ENCODE measurements at places on chromosomes 13 and 19.

- DNase-seq = no peak
Measured at GRCh38 chr13:27203186-27203585, 31.6 kb upstream of the USP12 start.

GRCh38 chr13:51113186-51113881 lies 2.3 kb upstream of the C13orf42 start:
- no peak for DNase-seq

DNA sequence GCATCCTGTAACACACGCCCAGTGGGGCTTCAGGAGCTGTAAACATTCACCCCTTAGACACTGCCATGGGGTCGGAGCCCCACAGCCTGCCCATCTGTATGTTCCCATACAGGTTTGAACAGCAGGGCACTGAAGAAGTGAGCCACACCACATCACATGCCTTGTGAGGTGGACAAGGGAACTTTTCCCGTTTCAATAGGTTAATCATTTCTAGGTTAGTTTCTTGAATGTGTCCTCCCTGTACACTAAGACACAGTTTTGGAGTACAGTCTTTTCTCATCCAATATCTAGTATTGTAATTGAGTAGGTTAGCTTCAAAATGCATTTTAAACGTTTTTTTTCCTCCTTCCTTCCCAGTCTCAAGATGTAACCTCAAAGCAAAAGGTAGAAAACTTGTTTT lies 700.2 kb upstream of the PCDH20 start:
- DNase-seq = no peak

DNA sequence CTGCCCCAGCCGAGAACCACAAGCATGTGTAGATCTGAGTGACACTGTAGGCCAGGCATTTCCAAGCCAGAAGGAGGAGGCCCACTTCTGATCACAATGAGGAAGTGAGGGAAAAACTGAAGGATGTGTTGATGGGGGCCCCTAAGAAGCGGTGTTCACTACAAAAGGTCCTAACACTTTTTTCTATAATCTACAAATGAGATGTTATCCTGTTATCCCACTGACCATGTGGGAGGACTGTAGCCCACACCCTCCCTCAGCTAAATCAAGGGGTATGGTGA lies 99.0 kb upstream of the MCF2L start:
- DNase-seq = no peak

GRCh38 chr19:10660346-10660745 lies 6.2 kb downstream of the ILF3 start:
- no peak for DNase-seq

DNA sequence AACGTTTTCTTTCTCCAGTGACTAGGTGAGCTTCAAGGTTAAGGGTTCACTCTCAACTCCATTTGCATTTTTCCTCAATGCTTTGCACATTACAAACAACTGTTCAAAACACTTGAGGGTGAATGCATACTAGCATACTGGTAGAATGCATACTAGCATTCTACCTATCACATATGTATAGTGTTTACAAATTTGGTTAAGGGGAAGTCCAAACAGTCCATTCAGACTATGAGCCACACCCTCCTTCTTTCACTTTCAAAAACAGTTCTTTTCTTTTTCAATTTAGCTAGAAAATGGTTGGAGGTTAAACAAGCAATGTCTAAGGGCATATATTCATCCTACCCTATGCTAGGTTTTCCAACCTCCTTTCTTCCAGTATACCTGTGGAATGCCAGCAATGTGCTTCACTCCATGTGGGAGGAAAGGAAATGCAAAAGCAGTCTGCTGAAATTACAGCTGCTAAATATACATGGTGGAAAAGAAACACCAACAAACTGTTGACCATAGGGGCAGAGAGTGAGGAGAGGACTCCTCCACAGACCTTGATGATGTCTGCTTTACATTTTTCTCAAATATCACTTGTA lies 102.6 kb downstream of the DOCK9 start:
- DNase-seq = no peak

- DNase-seq = no peak
Measured at GRCh38 chr13:72570019-72570418, 157.4 kb downstream of the MZT1 start.

DNA sequence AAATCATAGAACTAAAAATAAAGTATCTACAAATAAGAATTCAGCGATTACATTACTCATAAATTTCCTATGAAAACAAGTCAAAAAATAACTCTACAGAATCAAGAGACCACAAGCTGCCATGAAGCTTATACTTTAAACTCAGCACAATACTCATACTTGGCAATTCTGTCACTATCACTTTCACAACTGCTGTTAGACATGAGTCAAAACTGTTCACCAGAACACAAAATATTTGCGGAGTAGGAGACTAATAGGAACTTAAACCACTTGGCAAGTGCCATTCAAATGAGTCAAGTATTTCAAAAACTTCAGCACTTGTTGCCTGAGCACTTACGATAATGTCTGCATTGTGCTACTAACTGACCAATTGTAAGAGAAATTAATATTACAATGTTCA lies 387.8 kb upstream of the GPC6 start:
- DNase-seq = no peak

DNA sequence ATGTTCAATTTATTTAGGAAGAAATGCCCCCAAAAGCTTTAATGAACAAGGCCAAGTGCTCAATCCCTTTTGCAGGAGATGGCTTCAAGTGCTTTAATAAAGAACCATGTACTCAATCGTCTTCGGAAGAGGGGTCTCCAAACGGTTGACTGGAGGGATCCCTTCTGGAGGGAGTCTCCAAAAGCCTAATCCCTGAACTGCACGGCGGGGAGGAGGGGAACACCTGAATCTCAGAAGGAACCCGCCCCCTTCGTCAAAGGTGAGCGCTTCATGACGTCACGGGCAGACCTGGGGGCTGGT lies 505 bp downstream of the PAF1 start:
- DNase-seq = no peak

Measured in activated T-helper 9 cell treated with anti-CD3 and anti-CD28 coated beads, Interleukin-2, amount 50 U/mL, for 16 hours (primary cell).